Upper lobe of left lung (tissue), 6 donors: ENCODE measurements at places on chromosomes 7 and 10. TPM values are rescaled to one million over a fixed set of nuclear protein-coding genes. Genes with fewer than 3 reads are reported as not detected.

- H3K4me1 ChIP-seq, result no peaks in the 10 kb centered on the region
- no peak overlapping the region for H3K27ac ChIP-seq
- H3K27me3 ChIP-seq, result no peaks in the 10 kb centered on the region
- no peaks in the 10 kb centered on the region for H3K36me3 ChIP-seq
Measured at GRCh38 chr10:123257904-123258456, 103.8 kb downstream of the BUB3 start.

DNA sequence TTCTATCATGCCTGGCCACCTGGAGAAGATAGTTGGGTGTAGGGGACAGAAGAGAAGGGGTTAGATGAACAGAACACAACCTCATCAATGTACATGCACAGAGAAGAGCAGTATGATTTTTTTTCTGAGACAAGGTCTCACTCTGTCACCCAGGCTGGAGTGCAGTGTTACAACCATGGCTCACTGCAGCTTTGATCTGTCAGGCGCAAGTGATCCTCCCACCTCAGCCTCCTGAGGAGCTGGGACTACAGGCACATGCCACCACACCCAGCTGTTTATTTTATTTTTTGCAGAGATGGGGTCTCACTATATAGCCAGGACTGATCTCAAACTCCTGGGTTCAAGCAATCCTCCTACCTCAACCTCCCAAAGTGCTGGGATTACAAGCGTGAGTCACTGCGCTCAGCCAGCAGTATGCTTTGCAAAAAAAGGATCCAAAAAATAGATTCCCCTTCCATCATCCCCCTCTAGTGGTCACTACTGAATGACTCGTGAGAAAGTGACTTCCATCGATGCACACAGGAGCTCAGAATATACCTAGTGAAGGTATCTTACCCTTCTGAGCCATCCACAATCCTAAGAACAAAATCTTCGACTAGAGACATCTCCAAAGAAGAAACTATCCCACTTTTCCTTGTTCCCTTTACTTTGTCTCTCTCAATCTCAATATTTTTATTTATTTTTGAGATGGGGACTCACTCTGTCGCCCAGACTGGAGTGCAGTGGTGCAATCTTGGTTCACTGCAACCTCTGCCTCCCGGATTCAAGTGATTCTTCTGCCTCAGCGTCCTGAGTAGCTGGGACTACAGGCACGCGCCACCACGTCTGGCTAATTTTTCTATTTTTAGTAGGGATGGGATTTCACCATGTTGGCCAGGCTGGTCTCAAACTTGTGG is 21.0 kb downstream of the ZCWPW1 start:
- no peak overlapping the region for H3K4me3 ChIP-seq
- DNase-seq, result no peak
- no peaks in the 10 kb centered on the region for H3K36me3 ChIP-seq
- no peak overlapping the region for H3K27ac ChIP-seq
- H3K27me3 ChIP-seq, result no peaks in the 10 kb centered on the region
- H3K4me1 ChIP-seq, result no peaks in the 10 kb centered on the region

DNA sequence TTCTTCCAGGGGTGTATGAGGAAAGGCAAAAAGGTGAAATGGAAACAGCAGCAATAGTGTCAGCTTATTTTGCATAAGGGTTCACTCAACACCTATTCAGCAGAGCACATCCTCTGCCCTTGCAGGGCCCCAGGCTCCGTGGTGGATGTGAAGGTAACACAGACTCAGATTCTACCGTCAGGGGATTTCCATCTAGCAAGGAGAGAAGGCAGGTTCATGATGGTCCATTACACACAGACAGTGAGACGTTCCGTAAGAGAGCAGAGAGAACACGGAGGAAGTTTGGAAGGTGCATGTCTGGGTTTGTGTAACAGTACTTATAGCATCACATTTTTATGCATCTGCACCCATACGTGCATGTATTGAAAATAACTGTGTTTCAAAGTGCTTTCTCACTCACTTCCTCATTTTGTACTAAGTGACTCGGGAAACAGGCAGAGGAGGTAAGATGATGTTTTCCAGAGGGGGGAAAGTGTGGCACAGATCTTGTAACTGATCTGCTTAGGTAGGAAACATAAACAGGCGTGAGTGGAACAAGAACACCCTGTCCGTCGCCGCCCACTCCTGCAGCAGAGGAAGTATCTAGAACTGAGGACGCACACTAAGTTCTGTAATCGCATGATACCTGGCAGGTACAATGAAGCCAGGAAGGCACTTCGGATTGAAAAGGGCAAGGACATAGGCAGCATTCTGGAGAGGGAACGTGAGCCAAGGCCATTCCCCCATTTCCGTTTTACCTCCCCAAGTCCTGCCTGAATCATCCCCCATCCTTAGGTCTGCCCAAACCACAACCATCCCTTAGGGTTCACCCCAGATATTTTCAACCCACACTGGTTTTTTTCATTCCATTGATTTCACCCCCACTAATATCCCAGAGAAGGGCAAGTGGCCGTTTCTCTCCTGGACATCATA is 1.0 kb upstream of the ENO4 start:
- H3K27ac ChIP-seq, result peak overlapping the region; percentile 56
- no peak for DNase-seq
- no peak overlapping the region for H3K4me3 ChIP-seq
- H3K4me1 ChIP-seq, result no peaks in the 10 kb centered on the region
- no peaks in the 10 kb centered on the region for H3K36me3 ChIP-seq
- H3K27me3 ChIP-seq, result peaks cover 5% of the 10 kb centered on the region

- H3K4me1 ChIP-seq, result peaks cover 12% of the 10 kb centered on the region
- peak within 1 kb of the TSS; percentile 85 for H3K4me3 ChIP-seq
- H3K27ac ChIP-seq, result peak within 1 kb of the TSS; percentile 77
- no peaks in the 10 kb centered on the region for H3K36me3 ChIP-seq
- peak; percentile 91 for DNase-seq
Measured at GRCh38 chr10:94545391-94546048, at the start of gene HELLS. Gene HELLS, plus strand, starts transcription at chr10:94545788. Its CDS starts 134 bp downstream, at chr10:94545922.

GRCh38 chr10:130935897-130936550 is 375.5 kb downstream of the TCERG1L start:
- no peaks in the 10 kb centered on the region for H3K36me3 ChIP-seq
- H3K4me3 ChIP-seq, result no peak overlapping the region
- no peak overlapping the region for H3K27ac ChIP-seq
- no peaks in the 10 kb centered on the region for H3K4me1 ChIP-seq
- DNase-seq, result peak; percentile 52
- H3K27me3 ChIP-seq, result no peaks in the 10 kb centered on the region

- DNase-seq, result no peak
- no peaks in the 10 kb centered on the region for H3K27me3 ChIP-seq
- no peaks in the 10 kb centered on the region for H3K4me1 ChIP-seq
- H3K4me3 ChIP-seq, result no peak overlapping the region
- H3K36me3 ChIP-seq, result no peaks in the 10 kb centered on the region
- no peak overlapping the region for H3K27ac ChIP-seq
Measured at GRCh38 chr10:116353817-116354216, 29.6 kb downstream of the CCDC172 start.

DNA sequence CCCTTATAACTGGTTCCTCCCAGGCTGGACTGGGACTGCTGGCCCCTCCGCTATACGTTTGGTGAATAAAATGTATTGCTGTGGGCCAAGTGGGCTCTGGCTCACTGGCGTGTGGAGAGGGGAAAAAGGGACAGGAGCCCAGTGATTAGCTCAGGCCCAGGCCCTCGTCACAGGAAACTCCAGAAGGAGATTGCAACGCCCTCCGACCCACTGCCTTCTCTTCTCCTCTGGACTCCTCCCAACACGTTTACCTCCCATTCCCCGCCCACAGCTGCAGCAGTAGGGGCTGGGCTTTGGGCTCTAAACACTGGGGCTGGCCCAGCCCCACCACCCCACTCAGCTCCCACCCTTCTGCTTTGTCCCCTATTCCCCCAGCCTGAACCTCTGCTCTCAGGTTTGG is 173.9 kb downstream of the NEURL1 start:
- peaks cover 26% of the 10 kb centered on the region for H3K4me1 ChIP-seq
- H3K27ac ChIP-seq, result peak overlapping the region; percentile 68
- H3K36me3 ChIP-seq, result no peaks in the 10 kb centered on the region

GRCh38 chr7:142806022-142806356 is 35.2 kb downstream of the PRSS2 start:
- H3K4me1 ChIP-seq, result no peaks in the 10 kb centered on the region
- no peaks in the 10 kb centered on the region for H3K27me3 ChIP-seq
- H3K27ac ChIP-seq, result no peak overlapping the region
- DNase-seq, result no peak
- no peaks in the 10 kb centered on the region for H3K36me3 ChIP-seq

DNA sequence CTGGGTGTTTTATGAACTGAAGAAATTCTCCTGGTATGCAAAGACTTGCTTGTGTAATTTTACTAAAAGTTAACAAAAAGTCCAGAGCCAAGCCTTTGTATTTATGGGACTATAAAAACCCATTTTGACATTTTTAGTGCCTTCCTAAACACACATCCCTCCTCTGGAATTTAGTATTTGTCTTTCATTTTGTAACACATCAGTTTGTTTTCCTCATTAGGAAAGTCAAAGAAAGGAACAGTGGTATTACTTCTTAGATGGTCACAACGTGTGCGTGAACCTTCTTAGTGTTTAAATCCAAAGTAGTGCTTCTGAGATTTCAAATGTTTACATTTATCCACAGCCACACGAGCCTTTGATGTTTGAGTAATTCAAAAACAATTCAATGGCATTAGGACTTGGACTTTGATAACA is 103.2 kb upstream of the TMEM106B start:
- no peak overlapping the region for H3K27ac ChIP-seq
- no peak overlapping the region for H3K4me3 ChIP-seq
- no peaks in the 10 kb centered on the region for H3K36me3 ChIP-seq
- DNase-seq, result no peak

DNA sequence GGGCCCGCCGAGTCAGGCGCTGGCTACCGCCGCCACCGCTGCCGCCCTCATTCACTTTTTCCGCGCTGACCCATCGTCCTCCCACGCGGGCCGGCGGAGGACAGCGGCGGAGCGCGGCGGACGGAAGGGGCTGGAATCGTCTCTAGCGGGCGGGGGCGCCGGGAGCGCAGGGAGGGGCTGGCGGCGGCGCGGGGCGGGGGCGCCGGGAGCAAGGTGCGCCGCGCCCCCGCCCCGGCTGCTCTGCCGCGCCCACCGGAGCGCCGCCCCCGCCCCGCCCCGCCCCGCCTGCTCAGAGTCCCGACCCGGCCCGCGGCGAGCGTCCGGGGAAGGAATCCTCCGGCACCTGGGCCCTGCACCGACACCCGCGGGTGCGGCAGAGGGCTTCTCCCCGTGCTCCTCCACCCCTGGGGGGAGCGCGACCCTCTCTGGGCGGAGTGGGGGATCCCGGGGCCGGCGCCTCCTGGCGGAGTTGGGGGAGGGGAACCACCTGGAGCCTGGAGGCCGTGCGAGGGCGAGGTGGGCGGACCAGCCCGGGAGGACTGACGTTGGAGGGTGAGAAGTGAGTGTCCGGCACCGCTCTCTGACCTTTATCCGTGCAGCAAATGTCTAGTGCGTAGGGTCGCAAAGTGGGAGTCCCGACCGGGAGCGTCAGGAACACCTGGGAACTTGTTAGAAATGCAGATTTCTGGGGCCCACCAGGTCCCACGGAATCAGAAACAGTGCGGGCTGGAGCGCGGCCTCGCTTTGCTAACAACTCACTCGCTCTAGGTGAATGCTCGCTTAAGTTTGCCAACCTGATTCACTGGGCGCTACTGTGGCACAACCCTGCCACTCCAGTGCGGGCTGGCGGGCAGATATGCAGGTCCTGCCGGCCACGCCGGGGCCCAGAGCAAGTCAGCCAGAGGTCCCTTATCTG is at the start of gene COBL:
TSS of gene COBL (minus strand) at position 144 of the 916 bp plus-strand sequence. CDS start 176 bp downstream, outside the sequence.
- no peaks in the 10 kb centered on the region for H3K36me3 ChIP-seq
- peaks cover 5% of the 10 kb centered on the region for H3K4me1 ChIP-seq
- peak within 1 kb of the TSS; percentile 83 for H3K27ac ChIP-seq

- no peak overlapping the region for H3K27ac ChIP-seq
- H3K4me3 ChIP-seq, result no peak overlapping the region
- H3K36me3 ChIP-seq, result no peaks in the 10 kb centered on the region
- peaks cover 4% of the 10 kb centered on the region for H3K4me1 ChIP-seq
- no peaks in the 10 kb centered on the region for H3K27me3 ChIP-seq
Measured at GRCh38 chr10:43347997-43348396, 23.4 kb upstream of the FXYD4 start.

DNA sequence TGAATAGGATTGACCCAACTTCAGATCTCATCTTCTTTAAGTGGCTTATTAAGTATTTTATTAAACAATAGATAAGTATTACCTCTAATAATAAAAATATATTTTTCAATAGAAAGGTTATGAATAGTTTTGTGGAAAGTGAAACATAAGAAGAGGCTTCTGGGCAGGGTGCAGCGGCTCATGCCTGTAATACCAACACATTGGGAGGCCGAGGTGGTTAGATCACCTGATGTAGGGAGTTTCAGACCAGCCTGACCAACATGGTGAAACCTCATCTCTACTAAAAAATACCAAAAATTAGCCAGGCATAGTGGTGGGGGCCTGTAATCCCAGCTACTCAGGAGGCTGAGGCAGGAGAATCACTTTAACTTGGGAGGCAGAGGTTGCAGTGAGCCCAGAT is 26.5 kb downstream of the GPR85 start:
- no peak overlapping the region for H3K4me3 ChIP-seq
- no peaks in the 10 kb centered on the region for H3K27me3 ChIP-seq
- no peak for DNase-seq
- no peaks in the 10 kb centered on the region for H3K36me3 ChIP-seq

DNA sequence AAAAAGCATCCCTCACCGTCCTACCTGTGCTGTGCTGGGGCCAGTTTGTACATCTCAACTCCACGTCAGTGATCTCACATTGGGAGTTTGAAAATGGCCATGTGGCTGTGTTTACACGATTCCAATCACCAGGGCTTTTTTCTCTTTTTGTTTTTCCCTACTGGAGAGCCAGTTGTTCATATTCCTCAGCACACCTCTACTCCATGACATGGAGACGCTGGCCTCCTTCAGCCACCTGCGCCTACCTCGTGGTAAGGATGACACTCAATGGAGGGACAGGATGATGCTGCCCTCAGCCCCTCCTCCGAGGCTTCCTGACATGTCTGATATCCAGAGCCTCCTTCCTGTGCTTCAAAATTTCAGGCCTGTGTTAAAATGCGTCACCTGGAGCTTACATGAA is 10.3 kb downstream of the CLRN3 start:
- H3K36me3 ChIP-seq, result no peaks in the 10 kb centered on the region
- DNase-seq, result no peak
- H3K27ac ChIP-seq, result no peak overlapping the region
- no peak overlapping the region for H3K4me3 ChIP-seq

GRCh38 chr7:93178213-93178612 is 30.0 kb upstream of the SAMD9L start:
- no peaks in the 10 kb centered on the region for H3K4me1 ChIP-seq
- H3K36me3 ChIP-seq, result no peaks in the 10 kb centered on the region
- no peak for DNase-seq
- no peak overlapping the region for H3K27ac ChIP-seq

GRCh38 chr7:124387056-124387455 is 354.2 kb upstream of the TMEM229A start:
- H3K27ac ChIP-seq, result no peak overlapping the region
- no peaks in the 10 kb centered on the region for H3K36me3 ChIP-seq
- no peak overlapping the region for H3K4me3 ChIP-seq
- H3K4me1 ChIP-seq, result no peaks in the 10 kb centered on the region

PPP1R3A gene
- total RNA-seq, result not detected

CYP3A5 gene
- 15.3 TPM for total RNA-seq

TRPV5 gene
- total RNA-seq, result not detected

PAPOLB gene
- 2.1 TPM for total RNA-seq

DCLRE1A gene
- total RNA-seq, result 6.3 TPM

MMD2 gene
- not detected for total RNA-seq

UCN3 gene
- not detected for total RNA-seq

IFIT3 gene
- total RNA-seq, result 27.2 TPM

FEZF1 gene
- total RNA-seq, result not detected
